ENCODE measurements at places on chromosomes 12 and 14. TPM values are rescaled to one million over a fixed set of nuclear protein-coding genes. Genes with fewer than 3 reads are reported as not detected.

DNA sequence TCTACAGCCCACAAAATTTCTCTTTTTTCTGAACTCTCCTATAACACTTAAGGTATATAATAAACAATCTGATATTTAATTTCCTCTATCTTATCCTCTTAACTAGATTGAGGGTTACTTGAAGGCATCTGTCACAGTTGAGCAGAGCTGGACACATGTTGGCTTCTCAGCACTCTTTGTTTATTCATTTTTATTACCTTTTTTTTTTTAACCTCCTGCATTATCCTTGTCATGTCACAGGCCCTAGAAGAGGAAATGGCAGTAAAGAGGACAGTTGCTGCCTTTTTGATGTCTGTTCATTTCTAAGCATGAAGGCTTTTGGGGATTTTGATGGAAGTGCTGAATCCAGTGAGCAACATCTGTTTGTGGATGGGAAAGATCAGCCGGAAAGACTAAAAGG, 32.5 kb upstream of the EVL start:
- DNase-seq = no peak

- DNase-seq = no peak
Observed at GRCh38 chr14:63633801-63634200, 7.9 kb downstream of the WDR89 start.

DNA sequence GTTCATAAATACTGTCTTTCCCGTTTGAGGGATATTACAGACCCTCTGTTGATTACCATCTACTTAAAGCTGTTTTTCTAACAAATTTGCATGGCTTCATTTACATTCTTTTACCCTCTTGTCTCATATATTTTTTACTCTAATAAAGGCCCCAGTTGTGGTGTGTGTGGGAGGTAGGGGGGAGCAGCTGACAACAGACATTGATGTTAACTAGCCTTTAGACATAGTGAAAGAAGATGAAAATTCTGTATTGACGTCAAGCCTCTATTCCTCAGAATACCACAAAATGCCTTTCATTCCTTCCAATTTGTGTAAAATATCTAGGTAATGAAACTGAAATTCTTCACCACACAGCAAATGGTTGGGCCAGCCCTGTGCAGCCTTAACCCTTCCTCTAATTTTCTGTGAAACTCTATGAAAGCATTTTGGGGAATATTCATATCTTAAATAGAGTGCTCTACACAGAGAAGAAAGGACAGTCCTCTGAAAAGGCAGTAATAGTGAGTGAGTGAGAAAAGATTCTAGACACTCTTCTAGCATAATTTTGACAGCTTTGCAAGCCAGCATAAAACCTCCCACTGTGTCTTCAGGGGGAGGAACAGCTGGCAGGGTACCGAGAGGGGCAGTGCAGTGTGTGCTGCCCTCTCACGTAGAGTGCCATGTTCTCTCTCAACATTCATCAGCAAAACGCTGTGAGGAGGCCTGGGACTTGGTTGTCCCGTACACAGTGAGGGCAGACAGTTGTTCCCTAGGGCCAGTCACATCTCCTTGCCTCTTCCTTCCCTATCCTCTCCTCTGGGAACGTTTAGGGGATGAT, 20.1 kb upstream of the CERS5 start:
- DNase-seq = no peak

DNA sequence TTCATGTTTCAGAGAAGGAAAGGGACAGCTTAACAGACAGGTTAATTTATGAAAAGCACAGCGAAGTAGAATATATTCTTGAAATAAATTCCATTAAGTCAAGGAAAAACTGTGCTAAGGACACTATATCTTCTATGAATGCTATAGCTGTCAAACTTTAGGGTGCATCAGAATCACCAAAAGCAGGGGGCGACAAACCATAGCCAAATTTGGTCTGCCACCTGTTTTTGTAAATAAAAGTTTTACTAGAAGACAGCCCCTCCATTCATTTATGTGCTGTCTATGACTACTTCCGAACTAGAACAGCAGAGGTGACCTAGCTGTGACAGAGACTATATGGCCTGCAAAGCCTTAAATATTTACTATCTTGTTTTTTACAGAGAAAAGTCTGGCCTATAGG, 25.9 kb downstream of the PPP4R3A start:
- no peak for DNase-seq

DNA sequence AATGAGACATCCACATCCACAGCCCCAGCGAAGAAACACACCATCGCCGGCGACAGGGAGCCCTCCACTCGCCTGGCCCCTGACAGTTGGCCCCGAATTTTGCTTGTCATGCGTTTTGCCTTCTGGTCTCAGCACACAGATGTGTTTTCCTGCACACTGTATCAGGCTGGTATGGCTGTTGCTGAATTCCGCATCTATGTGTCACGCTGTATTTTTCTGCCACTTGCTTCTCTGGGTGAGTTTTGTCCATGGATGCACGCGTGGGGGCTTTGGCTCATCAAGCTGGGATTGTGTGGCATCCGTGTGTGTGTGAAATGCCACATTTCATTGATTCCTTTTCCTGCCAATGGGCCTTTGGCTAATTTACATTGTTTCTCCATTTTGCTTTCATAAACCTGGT, 26.5 kb downstream of the ARL6IP4 start:
- no peak for DNase-seq

Gene KLRF1
- not detected for total RNA-seq
